ENCODE measurements at places on chromosomes 2 and 18.

DNA sequence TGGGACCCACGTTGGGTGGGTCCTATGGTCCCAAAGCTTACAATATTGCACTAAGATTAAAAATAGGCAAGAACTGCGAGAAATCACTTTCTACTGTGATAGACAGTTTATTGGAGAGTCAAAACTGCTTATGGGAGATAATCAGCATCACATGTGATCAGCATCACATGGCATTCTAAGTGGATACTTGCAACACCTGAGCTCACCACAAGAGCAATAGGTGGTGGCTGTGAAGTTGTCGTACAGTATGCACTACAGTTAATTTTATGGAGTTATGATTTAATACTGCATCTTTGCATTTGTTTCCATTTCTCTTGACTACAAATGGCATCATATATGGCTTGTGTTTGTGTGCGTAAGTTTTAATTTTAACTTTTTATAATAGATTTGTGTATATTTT, 11.6 kb downstream of the PNO1 start:
- peak; percentile 44 for DNase-seq

DNA sequence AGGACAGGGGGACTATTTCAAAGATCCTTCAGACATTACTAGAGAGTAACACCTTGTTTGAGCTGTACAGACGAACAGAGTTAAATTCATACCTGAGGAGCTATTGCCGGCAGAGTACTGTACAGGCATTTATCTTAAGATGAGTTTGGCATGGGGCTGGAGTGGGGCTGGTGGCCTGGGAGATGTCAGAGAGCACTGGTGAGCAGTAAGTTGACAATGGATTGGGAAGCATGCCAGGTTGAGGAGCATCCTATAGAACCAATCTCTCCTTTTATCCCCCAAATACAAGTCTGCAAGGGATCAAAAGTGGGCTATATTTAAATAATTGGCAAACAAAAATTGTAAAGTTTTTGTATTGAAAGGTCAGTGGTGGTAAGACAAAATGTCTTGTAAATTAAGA, 58.6 kb downstream of the ADCYAP1 start:
- DNase-seq, result no peak

- no peak for DNase-seq
These were observed 117.1 kb downstream of the ZFP36L2 start for GRCh38 chr2:43109261-43109743.

GRCh38 chr2:165698444-165698884, 95.6 kb downstream of the GALNT3 start:
- peak; percentile 73 for DNase-seq

DNA sequence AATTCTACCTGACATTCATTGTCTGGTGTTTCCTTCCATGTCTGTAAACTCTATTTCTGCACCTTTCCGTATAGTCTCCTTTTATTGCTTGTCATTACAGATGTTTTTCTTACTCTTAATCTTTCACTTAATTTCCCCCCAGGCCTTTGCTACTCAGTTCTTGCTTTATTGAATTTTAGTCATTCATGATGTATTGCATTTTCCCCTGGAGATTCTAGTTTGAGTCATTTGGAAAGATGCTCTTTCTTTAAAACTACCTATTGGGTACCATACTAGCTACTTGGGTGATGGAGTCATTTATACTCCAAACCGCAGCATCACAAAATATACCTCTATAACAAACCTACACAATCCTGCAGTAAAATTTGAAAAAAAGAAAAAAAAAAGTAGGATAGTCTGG, 27.2 kb upstream of the LPIN2 start:
- no peak for DNase-seq

DNA sequence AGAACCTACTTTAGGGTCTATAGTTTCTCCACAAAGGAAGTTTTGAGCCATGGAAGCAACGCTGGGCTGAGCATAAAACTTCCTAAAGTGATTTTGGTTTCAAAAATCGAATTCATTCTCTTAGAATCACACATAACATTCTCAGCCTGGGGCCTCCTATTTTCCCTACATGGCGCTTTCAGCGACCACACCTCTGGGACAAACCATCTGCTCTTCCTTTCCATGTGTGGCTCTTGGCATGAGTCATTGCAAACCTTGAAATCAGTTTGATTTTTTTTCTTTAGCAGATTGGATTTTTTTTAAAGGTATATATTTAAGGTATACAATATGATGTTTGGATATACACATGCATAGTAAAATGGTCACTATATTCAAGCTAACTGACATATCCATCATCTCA, 72.5 kb upstream of the APCDD1 start:
- DNase-seq, result no peak

- no peak for DNase-seq
These were observed 64.6 kb downstream of the LTBP1 start for GRCh38 chr2:33011373-33011772.

DNA sequence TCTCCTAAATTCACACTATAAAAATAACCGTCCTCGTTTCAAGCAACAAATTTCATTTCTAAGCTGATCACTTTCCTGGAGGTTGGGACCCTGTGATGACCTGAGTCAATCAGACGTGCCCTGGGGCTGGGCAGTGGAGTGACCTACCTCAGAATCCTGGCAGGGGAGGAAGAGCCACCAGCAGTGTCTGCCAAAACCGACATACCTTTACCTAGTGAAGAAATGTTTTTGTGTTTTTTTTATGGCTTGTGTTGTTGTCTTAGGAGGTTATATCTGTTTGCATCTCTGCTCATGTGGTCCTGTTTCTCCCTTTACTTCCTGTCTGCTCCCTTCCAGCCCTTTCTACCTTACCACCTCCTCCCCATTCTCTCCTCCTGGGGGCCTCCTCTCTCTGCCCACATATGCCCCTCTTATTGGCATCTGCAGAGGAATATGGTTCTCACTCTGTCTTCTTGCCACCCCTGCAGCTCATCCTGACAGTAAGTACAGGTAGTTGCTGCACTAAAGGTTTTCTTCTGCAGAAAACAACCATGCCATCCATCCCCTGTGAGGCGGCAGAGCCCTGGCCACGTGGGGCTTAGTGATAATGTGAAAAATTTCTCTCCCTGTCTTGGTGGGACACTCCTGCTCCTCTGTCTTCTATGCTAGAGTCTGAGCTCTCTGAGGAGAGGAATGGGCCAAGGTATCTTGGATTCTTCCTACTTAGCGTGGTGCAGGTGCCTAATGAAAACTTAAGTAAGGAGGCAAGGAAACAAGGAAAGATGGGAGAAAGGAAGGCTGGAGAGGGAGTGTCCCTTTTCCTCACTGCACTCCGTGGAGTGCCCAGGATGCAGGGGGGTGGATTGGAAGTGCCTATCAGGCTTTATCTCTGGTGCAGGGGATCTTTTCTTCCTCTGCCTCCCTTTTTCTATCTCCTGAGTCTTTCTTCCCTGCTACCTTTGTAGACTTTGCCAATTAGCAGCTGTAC, 15.4 kb downstream of the ACOXL start:
- no peak for DNase-seq

GRCh38 chr2:127176371-127177311, 43.5 kb downstream of the CYP27C1 start:
- DNase-seq, result no peak

DNA sequence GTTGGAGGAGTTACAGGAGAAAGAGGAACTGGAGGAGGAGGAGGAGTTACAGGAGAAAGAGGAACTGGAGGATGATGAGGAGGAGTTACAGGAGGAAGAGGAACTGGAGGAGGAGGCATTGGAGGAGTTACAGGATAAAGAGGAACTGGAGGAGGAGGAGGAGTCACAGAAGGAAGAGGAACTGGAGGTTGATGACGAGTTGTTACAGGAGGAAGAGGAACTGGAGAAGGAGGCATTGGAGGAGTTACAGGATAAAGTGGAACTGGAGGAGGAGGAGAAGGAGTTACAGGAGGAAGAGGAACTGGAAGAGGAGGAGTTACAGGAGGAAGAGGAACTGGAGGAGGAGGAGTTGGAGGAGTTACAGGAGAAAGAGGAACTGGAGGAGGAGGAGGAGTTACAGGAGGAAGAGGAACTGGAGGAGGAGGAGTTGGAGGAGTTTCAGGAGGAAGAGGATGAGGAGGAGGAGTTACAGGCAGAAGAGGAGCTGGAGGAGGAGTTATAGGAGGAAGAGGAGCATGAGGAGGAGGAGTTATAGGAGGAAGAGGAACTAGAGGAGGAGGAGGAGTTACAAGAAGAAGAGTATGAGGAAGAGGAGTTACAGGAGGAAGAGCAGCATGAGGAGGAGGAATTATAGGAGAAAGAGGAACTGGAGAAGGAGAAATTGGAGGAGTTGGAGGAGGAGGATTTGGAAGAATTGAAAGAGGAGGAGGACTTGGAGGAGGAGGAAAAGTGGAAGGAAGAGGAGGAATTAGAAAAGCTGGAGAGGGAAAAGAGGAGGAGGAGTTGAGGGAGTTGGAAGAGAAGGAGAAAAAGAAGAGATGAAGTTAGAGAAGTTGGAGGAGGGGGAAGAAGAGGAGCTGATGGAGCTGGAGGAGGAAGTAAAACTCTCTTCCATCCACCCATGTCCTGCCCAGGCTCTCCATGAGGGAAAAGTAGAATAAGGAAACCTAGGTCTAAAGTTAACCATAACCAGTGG, 37.2 kb downstream of the CLASP1 start:
- peak; percentile 41 for DNase-seq

All from NAMALWA (cell line).